ENCODE measurements at places on chromosomes 16 and 17.
A peak's percentile ranks its signal among the peaks of the same experiment; 100 is the strongest.

DNA sequence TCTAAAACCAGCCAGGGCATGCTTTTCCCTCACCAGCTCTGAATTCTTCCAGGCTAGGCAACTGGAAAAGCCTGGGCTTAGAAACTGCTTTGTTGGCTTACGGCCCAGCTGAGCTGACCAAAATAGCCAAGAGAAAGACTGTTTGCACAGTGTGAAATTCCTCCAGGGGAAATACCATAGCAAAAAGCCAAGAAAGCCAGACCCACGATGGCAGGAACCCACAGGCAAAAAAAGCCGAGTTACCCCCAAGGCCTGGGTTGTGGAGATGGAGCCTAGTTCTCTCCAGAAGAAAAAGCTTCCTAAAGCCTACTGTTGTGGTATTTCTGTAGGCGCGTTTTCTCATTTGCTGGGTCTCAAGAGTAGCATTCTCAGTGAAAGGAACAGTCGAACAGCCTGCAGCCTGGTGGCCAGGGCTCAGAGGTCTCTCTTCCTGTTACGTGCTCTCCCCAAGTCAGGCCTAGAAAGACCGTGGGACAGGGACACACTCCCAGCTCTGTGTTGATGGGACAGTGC is 9.2 kb downstream of the SP2 start:
- no peak for DNase-seq

GRCh38 chr16:15415511-15415985 is 18.8 kb upstream of the BMERB1 start:
- no peak for DNase-seq

- no peak for DNase-seq
Measured at GRCh38 chr17:79563237-79564013, 47.4 kb downstream of the RBFOX3 start.

DNA sequence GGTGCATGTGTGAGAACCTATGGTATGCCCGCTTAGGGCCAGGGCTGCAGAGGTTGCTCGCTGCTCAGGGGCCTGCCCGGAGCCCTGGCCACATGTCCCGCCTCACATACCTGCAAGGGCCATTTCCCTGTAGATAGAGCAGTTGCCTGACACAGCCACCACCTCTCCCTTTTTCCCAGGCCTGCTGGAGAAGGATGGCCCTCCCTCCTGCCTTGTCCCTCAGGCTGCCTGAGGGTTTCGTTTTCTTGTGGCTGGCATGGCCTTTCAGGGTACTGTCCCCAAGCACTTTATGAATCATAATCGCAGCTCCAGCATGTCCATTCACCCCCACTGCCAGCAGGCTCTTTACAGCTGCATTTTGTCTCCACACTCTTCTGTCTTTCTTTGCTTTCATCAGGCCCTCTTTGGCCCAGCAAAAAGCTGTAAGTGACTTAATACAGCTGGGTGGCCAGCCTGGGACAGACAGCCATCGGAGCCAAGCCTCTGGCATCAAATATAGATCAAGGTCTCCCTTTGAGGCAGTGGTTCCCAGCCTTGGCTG is 65.7 kb downstream of the MPRIP start:
- no peak for DNase-seq

GRCh38 chr17:43316522-43317142 is 82.2 kb upstream of the ARL4D start:
- no peak for DNase-seq

DNA sequence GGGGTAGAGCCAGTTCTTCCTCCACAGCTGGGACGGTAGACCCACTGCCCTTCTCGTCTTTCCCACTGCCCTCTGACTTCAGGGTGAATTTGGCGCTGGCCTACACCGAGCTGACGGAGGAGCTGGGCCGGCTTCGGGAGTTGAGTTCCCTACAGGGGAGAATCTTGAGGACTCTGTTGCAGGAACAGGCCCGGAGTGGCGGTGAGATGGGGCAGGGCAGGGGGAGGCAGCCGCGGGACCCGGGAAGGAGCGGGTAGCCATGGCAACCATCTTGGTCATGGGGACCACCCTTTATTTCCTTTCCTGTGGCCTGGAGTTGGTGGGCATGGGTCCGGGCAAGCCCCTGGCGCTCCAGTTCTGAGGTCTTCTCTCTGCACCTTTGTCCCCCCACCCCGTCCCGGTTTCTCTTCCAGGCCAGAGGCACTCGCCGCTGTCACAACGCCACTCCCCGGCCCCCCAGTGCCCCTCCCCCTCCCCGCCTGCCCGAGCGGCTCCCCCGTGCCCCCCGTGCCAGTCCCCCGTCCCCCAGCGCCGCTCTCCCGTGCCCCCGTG is 14.4 kb downstream of the TBKBP1 start:
- no peak for DNase-seq

DNA sequence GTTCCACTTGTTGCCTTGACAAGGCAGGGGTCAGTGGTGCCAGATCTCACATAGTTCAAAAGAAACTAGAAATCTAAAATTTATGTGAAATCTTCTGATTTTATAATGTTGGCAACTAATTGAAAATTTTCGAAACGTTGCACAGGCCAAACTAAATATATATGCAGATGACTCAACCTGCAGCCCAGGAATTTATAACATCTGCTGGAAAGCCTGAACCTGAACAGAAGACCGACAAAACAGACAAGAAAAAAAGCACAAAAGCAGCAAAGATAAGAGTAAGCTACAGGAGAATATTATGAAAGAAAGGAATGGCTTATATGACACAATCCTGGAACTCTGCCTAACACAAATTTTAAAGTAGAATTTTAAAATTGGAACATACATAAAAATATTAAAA is 207.6 kb downstream of the CEP112 start:
- DNase-seq: no peak

DNA sequence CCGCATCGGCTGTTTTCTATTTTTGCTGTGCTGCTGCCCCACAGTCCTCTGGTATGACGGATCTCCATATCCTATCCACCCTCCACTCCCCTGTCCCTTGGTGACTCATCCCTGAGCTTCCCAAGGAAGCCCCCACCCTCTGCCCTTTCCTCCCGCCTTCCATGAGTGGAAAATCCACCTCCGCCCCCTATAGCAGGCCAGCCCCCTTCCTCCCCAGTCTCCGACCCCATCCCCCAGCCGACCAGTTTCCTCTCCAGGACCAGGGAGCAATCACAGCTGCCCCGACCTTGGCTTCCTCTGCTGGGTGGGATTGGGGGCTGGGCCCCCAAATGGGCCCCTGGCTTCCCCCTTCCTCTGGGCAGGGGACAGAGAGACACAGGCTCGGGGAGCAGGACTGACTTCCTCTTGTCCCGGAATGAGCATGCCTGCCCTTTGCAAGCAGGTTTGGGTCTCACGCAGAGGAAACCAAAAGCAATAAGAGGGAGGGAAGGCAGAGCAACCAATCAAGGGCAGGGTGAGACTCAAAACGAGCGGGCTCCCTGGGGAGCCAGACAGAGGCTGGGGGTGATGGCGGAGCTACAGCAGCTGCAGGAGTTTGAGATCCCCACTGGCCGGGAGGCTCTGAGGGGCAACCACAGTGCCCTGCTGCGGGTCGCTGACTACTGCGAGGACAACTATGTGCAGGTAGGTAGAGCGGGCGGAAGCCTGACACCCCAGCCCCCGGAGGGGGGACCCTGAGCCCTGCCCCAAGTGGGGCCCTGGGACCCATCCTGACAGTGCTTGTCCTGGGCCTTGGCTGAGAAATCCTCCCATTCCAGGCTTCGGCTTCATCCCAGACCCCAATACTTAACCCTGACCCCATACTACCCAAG is at the start of the genes ABI3 and GNGT2:
TSS of gene ABI3 (plus strand) at position 550 of the 872 bp plus-strand sequence. CDS start at position 568, 18 bp downstream.
TSS of gene GNGT2 (minus strand) at position 417 of the 872 bp plus-strand sequence. CDS start 3,152 bp downstream, outside the sequence.
- DNase-seq: no peak

GRCh38 chr16:66741169-66741900 is 10.1 kb downstream of the DYNC1LI2 start:
- DNase-seq: peak; percentile 87

DNA sequence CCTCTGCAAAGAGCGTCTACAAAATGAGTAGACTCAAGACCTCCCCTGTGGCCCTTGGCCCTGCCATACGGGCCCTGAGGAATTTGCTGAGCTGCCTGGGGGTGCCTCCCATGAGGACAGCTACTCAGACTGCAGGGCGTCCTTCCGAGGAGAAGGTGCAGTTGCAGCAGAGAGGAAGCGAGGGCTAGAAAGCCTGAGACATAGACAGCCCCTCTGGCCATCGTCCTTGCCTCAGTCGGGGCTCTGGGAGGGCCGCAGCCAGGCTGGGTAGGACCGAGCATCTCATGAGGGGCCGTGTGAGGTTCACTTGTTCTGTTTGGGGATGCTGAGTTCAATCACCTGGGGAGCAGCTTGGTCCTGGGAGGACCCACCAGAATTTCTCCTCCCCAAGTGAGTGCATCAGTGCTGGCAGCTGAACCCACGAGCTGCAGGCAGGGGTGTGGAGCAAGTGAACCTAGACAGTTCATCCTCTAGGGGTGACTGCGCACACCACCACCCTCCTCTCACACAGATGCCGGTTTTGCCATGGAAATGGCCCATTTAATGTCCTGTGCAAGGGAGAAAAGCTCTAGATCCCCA is 20.3 kb downstream of the RAB11FIP4 start:
- DNase-seq: no peak

- DNase-seq: no peak
Measured at GRCh38 chr16:269061-269796, 6.5 kb downstream of the RGS11 start.

DNA sequence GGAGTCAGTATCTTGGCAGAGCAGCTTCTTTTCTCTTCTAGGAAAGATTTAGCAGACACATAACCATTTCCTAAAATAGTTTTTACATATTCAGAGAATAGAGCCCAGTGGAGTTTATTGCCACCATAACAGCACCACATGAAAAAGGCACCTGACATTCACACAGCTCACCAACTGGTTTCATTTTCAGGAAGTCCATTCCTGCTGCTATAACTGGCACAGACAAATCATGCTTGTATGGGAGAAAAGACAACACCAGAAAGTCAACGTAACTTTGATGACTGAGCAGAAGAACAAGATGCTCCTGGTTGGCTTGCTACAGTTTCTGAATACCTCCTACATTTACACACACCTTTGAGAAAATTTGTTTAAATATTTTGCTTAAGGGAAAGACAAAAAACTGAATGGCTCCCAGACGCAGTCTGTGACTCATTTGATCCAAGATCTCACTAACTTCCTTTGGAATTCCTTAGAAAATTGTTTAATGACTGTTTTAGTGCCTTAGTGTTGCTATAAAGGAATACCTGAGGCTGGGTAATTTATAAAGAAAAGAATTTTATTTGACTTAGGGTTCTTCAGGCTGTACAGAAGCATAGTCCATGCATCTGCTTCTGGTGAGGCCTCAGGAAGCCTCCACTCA is 1380.6 kb downstream of the CDH8 start:
- no peak for DNase-seq

DNA sequence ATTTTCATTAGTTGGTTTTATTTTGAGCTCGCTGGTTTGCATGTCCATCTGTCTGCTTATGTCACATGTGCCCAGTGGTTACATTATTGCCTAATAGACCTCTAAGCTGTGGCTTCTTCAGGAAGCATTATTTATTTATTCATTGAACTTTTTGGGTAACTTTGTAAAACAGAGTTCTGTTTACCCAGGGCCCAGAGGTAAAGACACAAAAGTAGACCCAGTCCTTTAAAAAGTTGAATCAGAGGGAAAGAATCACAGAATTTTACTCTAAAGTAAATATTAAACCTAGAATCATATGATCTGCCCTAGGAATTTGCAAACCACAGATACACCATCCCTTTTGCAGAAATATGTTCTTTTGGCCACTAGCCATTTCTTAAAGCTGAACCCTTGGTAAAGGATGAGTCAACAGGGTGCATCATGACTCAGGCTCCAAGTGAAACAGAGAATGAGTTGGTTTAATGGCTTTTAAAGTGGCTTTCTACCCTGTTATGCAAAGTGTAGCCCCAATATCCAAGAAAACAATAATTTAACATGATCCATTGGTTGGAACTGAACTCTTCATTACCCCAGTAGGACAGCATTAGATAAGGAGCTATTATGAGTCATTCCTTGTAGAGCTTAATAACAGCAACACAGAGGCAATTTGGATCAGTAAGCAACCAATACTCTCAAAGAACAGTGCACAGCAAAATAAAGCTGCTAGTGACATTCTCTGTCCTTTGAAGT is 236.3 kb downstream of the KCNJ2 start:
- no peak for DNase-seq

DNA sequence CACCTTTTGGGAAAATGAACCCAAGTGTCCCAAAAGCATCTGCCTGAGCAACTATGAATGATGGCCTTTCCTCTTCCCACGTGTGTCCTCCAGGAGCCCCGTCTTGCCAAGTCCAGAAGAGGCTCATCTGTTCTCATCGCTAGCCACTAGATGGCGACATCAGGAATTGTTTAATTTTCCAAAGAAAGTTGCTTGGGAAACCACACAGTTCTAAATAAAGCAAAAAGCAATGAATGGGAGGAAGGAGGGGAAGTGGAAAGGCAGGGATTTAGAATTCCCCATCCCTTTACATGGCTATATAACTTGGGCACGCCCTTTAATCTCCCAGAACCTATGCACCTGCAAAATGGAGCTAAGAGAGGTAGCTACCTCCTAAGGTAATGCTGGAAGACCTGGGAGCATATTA is 9.0 kb upstream of the CDH5 start:
- DNase-seq: peak; percentile 27

- no peak for DNase-seq
Measured at GRCh38 chr16:10957771-10958482, 13.6 kb downstream of the CLEC16A start.

- DNase-seq: no peak
Measured at GRCh38 chr16:82016263-82016662, 5.0 kb upstream of the SDR42E1 start.

DNA sequence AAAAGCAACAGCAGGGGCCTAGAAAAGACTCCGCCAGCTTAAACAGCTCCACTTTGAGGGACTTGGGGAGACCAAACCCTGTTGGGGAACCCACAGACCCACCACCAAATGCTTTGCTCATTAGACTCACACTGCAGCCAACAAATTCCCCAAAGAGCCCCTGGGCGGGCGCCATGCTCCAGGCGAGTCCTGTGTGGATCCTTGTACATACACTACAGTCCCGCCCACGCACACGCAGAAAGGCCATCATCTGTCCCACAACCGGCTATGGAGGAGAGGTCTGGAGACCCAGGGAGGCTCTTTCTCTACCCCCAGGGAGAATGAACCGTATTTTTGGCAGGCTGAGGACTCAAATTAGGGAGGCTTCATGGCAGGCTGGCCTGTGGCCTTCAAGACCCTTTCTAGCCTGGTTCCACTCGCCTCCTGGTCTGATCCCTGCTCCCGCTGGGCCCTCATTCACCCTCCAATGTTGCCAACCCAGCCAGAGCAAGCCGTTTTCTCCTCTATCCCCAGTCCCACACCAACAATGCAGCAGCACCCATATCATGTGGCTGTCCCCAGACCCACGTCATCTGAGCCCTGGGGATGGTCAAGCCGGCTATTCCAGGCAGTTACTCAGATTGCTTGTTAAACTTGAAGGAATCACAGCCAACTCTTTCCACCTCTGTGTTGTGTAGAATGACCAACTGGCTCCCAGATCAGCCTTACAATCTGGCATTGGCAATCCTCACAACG is 27.2 kb downstream of the ZNF423 start:
- DNase-seq: no peak

GRCh38 chr16:4032768-4033167 is 83.5 kb downstream of the ADCY9 start:
- no peak for DNase-seq

- no peak for DNase-seq
Measured at GRCh38 chr16:64408699-64409098, 713.2 kb downstream of the CDH11 start.

GRCh38 chr17:40599468-40599763 is 34.1 kb upstream of the CCR7 start:
- DNase-seq: no peak

All from hematopoietic multipotent progenitor cell treated with erythropoietin and hydrocortisone succinate and interleukin-3 and kit ligand, for 17 days (in vitro differentiated cells).